Cardiac fibroblast (primary cell): ENCODE measurements at places on chromosomes 1 and 21.
A peak's percentile ranks its signal among the peaks of the same experiment; 100 is the strongest.

DNA sequence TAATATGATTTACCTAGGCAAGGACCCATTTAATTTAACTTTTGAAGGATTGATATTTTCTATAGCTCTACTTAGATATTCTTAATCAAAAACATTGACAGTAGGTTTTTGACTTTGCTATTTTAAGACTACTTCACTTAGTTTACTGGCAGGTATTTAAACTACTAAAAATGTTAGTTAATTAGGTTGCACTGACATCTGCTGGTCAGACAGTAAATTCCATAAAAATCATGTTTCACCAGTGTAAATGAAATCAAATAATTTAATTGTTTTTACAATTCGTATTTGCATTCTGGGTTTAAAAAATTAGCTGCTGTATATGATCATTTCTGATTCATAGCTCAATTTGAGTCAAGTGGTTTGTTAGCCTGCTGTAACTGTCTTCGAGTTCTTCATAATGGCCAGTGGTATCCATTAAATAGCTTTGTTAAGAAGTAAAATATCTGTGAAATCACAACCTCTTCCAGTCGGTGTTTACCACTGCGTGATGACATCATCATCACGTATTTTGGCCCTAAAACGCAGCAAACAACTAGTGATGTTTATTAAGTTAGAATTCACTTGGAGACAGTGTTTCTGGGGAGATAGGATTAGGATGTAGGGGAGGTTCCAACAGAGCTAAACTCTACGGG lies 26.2 kb downstream of the EXTL2 start:
- DNase-seq: peak; percentile 75

GRCh38 chr1:159492575-159493323 lies 43.1 kb downstream of the OR10J5 start:
- peak; percentile 42 for DNase-seq

DNA sequence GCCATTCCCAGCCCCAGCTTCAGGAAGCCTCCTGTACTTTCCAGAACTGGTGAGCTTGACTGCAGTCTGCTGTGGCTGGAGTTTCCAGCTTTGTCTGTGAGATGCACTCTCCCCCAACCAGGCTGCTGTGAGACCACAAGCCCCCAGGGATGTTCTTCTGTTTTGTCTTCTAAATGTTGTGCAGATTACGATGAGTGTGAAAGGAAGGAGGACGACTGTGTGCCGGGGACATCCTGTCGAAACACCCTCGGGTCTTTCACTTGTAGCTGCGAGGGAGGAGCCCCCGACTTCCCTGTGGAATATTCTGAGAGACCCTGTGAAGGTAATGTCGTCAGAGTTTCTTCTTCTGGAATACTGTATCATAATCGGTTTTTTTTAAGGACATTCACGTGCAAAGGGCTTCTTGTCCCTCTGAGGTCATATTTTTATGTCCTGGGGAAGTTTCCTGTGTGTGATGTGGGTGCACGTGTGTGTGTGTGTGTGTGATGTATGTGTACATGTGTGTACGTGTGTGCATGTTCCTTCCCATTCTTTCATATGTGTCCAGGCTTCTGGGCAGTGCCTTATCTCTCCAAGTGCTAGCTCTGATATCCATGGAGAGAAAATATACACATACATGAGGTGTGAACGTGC lies 49.9 kb downstream of the UMODL1 start:
- no peak for DNase-seq

GRCh38 chr1:51100264-51100880 lies 1.7 kb upstream of the C1orf185 start:
- no peak for DNase-seq

DNA sequence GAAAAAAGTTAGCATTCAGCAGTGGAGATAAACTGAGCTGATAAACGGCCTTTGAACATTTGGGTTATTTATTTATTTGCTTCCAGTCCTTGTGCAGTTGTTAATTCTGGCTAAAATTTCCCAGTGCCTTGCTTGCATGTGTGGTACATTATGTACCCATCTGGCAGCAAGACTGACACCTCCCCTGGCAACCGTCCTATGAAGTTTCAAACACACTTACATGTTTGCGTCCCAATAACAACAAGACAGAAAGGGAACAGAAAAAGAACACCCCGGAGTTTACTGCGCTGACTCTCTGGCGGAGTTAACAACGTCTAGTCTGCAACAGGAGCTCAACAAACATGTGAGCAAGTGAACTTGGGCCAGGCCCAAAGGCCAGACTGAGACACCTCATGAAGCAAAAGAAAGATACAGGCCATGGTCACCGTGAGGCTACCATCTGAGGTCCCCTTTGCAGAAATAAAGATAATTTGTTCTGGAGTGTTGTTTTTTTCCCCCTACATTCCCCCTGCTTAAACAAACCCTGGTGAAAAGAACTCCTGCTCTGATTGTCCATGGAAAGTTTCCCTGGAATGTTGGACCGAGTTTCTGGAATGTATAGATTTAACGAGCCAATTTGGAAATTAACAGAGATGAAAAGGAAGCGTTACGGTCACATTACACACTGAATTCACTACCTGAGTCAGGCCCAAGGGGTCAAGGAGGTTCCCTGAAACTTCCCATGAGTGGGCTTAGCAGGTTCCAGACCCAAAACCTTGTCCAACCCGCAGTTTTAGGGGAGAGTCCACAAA lies 33.4 kb downstream of the TRABD2B start:
- no peak for DNase-seq

DNA sequence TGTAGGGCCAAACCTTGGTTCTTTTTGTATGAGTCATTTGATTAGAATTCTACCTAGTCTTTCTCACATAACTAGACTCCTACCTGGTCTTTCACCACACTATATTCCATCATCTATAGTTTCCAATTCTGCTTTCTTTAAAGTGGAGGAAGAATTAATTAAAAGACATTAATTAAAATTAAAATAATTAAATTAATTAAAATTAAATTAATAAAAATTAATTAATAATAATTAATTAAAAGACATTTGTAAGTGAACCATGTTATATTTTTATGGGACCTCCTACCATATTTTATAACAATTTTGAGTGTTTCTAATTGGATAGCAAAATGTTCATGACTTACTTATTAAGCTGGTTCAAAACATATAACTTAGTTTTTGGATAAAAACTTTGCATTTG lies 77.4 kb downstream of the CCDC18 start:
- no peak for DNase-seq

DNA sequence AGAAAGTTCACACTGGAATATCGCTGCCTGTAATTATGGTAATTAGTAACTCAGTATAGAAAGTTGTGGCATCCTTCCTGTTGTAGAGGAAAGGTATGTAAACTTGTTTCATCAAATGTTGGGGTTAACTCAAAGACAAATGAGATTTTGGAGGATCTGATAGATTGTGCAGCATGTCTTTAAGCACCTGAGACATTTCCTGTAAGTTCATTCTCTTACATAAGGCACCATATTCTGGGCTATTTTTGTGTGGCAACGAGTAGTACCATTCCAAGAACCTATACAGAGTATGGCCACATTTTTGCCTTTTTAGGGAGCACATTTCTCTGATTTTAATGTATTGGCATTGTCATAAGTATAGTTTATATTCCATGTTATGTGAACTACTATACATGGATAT lies 88.8 kb downstream of the CDC14A start:
- no peak for DNase-seq

GRCh38 chr1:27166351-27166802 lies 11.5 kb upstream of the SLC9A1 start:
- no peak for DNase-seq

DNA sequence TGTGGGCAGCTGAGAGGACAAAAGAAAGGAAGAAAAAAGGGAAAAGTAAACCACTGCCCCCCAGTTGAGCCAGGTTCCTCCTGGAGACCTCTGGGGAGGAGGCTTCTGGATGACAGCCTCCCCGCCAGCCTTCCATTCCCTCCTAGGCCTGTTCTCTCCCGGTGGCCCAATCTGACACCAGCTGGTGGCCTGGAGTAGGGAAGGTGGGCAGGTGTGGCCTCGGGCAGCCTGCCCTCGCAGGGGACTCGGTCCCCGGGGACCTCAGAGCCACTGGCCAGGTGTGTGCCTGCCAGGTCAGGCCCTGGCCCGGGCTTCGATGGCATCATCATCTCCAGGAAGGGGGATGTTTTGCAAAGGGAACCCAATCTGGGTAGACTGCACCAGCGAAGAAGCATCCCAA lies 159.0 kb downstream of the CASZ1 start:
- DNase-seq: no peak

GRCh38 chr1:93619507-93620171 lies 62.0 kb downstream of the BCAR3 start:
- DNase-seq: no peak

GRCh38 chr1:222697826-222698225 lies 14.5 kb downstream of the AIDA start:
- DNase-seq: peak; percentile 48

- no peak for DNase-seq
Measured at GRCh38 chr1:223212441-223212840, 69.4 kb upstream of the TLR5 start.

- no peak for DNase-seq
Measured at GRCh38 chr1:44962729-44963128, 23.7 kb downstream of the EIF2B3 start.
